Renal pelvis (tissue), 12 donors: ENCODE measurements at places on chromosomes 2 and 18. TPM values are rescaled to one million over a fixed set of nuclear protein-coding genes. Genes with fewer than 3 reads are reported as not detected.

The MBOAT2 gene
- polyA plus RNA-seq: 53.0 TPM

The FAM124B gene
- polyA plus RNA-seq: 2.5 TPM

DNA sequence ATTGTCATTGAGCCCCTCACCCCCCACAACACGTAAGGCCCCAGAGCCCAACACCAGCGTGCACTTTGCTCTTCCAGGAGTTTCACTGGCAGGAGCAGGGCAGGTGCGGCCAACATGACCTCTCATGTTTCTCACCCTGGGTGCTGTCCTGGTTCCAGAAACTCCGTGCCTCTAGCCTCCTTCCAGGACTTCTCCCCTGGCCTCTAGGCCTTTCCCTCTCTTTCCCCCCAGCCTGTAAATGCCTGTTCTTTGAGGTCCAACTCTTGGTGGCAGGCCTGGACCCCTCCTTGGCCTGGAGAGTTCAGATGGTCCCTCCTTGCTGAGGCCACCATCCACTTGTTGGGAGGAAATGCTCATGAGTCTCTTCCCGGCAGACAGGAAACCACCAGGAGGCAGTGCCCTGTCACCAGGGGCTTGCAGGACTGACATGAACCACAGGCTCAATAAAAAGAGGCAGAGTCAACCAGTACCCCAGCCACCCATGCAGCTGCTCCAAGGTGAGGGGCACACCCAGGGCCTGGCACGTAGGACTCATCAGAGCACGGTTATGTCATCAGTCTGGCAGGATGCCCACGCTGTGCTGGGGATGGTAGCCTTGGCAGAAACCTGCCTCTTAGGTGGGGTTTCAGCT is 1.5 kb downstream of the MALL start:
- no peak for DNase-seq

- DNase-seq: no peak
Observed at GRCh38 chr2:117952228-117952627, 61.6 kb downstream of the CCDC93 start.

- no peak for DNase-seq
Observed at GRCh38 chr18:60401346-60401745, 28.8 kb upstream of the MC4R start.

DNA sequence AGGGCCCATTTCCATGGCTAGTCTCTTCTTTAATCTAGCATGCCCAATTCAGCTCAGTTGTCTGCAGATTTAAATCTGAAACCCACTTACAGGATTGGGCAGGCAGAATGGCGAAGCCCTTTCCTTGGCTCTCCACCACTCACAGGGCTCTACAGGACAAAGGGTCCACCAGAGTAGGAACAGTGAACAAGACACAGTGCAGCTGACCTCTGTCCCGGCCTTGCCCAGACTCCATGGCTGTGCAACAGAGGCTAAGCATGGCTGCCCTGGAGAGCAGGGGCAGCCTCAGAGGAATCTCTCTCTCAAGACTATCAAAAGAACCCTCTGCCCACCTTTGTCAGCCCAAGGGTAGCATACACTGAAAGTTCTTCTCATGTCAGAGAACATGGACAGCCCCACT is 9.7 kb upstream of the ATP6V1B1 start:
- DNase-seq: no peak

DNA sequence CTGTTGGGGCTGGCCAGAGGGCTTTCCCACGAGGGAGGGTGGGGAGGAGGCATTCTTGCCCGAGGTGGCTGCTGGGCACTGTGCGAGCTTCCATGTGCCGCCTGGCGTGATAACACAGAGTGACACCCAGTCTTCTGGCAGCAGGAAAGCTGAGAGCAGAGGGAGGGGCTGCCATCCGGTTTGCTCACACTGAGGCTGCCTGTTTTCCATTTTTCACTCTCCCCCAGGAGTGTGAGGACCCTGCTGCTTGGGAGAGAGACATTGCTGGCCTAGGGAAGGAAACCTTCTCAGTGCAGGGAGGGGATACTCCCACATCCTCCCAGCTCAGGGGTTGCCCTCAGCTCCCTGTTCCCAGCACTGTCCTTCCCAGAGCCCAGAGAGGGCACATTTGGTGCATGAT is 73.1 kb downstream of the INHBB start:
- DNase-seq: no peak
